ENCODE measurements at places on chromosomes 6 and 20. TPM values are rescaled to one million over a fixed set of nuclear protein-coding genes. Genes with fewer than 3 reads are reported as not detected.
A peak's percentile ranks its signal among the peaks of the same experiment; 100 is the strongest.

The FNDC1 gene
- not detected for total RNA-seq

The ANGPT4 gene
- not detected for total RNA-seq

DNA sequence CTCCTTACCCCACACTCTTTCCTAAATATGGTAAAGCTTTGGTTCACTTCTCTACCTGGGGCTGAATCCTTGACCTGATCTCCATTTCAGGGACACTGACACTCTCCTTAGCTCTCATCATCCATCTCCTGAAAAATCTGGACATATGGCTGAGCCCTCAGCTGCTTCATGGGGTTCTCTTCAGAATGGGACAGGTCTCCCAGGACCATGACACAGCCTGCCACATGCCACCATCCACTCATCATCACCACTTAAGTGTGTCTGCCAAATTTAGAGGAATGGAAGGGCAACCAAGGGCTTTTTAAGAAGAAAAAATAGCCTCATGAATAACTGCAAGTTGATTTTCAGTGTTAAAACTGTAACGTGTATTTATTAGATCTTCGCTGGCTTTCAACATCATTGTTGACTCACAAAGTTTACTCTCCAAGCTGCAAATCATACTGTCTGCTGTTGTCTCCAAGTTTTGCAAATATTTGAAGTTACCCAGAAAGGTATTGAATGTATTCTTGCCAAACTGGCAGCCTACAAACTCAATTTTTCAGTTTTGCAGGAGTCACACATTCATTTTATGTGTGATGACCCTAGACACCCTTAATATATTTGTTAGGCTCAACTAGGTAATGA lies 41.1 kb downstream of the HS3ST5 start:
- no peaks in the 10 kb centered on the region for H3K4me1 ChIP-seq
- no peak overlapping the region for H3K27ac ChIP-seq
- DNase-seq: no peak

GRCh38 chr6:41470029-41470330 lies 76.2 kb upstream of the FOXP4 start:
- peaks cover 86% of the 10 kb centered on the region for H3K27me3 ChIP-seq
- DNase-seq: no peak
- peak overlapping the region; percentile 48 for H3K27ac ChIP-seq
- peak overlapping the region; percentile 83 for H3K4me3 ChIP-seq

- peaks cover 2% of the 10 kb centered on the region for H3K4me1 ChIP-seq
- H3K27ac ChIP-seq: peak overlapping the region; percentile 27
- no peak overlapping the region for H3K4me3 ChIP-seq
- DNase-seq: no peak
- peaks cover 47% of the 10 kb centered on the region for H3K27me3 ChIP-seq
- peaks cover 10% of the 10 kb centered on the region for H3K36me3 ChIP-seq
Observed at GRCh38 chr20:2373098-2373497, 7.6 kb upstream of the TGM6 start.

DNA sequence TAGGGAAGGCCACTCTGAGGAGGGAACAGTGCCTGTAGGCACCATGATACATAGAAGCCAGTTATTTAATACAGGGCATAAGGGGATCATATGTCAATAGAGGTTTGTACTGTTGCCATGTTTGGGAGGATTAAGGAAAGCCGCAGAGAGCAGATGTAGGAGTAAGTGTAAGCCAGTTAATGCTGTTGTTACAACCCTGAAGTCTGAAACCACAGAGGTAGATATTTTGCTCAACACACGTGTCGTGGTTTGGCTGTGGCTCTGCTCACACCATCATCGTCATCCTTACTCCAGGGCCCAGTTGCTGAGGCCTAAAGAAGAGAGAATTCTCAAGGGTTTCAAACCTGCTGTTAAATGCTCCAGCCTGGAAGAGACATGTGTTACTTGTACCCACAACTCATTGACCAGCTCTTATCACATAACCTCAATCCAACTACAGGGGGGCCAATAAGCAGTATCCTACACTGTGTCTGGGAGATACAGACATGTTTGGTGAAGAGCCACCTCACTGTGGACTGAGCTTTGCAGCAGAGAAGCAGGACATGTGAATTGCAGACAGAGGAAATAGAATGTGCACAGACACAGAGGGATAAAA lies 31.0 kb upstream of the PSMF1 start:
- H3K36me3 ChIP-seq: peaks cover under 1% of the 10 kb centered on the region
- H3K4me1 ChIP-seq: no peaks in the 10 kb centered on the region
- H3K27me3 ChIP-seq: no peaks in the 10 kb centered on the region
- H3K4me3 ChIP-seq: no peak overlapping the region

DNA sequence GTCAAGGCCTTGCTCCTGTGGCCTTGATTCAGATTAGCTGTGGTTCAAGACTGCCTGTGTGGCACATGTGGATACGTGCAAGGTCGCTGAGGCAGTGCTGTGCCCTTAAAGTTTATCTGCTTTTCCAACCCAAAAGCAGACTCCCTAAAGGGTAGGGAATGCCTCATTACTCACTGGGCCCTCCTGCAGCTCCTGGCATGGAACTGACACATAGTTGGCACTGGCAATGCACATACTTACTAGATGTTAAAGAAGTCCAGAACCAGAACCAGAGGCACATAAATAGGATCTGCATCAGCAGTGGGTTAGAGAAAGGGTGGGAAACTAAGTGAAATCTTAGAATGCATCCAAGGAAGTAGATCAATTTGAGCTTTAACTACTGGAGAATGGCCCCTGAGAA lies 90.6 kb upstream of the MLN start:
- peaks cover 15% of the 10 kb centered on the region for H3K4me1 ChIP-seq
- H3K27me3 ChIP-seq: peaks cover 18% of the 10 kb centered on the region
- no peak overlapping the region for H3K4me3 ChIP-seq
- no peak overlapping the region for H3K27ac ChIP-seq
- no peaks in the 10 kb centered on the region for H3K36me3 ChIP-seq

DNA sequence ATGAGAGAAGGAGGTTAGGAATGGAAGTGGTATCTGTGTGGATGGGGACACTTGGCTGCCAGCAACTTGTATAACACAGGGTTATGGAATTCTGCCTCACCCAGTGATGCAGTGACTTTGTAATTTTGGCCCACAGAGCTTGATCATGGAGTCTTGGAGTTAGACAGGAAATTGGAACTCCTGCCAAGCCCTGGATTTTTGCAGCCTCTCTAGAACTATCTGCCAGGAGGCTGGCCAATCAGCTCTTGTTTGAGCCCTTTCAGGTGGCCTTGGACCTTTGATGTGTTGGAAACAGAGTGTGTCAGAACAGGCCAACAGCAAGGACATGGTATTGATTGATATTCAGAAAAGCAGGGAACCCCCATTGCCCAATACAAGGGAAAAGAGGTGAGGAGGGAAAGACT lies 157.7 kb upstream of the GGTLC1 start:
- no peak for DNase-seq
- peaks cover 2% of the 10 kb centered on the region for H3K36me3 ChIP-seq
- H3K27me3 ChIP-seq: peaks cover 31% of the 10 kb centered on the region
- H3K27ac ChIP-seq: no peak overlapping the region
- H3K4me3 ChIP-seq: no peak overlapping the region

The APCDD1L gene
- not detected for total RNA-seq

DNA sequence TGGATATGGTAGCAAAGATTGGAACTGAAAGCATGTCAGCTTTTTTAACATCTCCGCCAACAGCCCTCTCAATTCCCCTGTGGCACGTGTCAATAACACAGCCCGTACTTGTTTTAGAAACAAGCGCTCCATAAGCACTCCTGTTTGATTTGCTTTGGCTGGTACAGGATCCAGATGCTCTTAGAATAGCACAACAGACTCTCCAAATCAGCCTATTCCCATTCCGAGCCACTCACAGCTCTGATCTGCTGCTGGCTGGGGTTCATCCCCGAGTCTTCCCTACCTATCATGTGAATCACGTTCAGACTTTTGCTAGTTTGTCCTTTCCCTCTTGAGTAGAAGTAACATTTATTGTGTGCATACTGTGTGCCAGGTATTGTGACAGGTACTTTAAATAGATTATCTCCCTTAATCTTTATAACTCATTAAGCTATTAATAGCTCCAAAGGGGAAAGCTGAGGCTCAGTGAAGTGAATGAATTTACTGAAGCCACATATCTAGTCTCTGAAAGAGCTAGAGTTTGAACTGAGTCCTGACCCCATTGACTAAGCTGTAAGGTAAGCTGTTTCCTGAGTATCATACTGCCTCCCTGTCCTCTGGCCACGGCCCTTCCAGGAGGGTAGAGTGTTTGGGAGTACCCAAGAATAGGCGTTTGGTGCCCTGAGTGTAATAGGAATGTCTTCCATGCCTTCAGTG lies 46.7 kb downstream of the RALY start:
- H3K27me3 ChIP-seq: no peaks in the 10 kb centered on the region
- H3K27ac ChIP-seq: peak overlapping the region; percentile 6
- H3K4me1 ChIP-seq: peaks cover 72% of the 10 kb centered on the region
- no peak for DNase-seq
- no peak overlapping the region for H3K4me3 ChIP-seq
- peaks cover 6% of the 10 kb centered on the region for H3K36me3 ChIP-seq

GRCh38 chr6:110689275-110689935 lies 125.9 kb downstream of the CDK19 start:
- DNase-seq: no peak
- no peaks in the 10 kb centered on the region for H3K36me3 ChIP-seq
- H3K27me3 ChIP-seq: no peaks in the 10 kb centered on the region
- peak overlapping the region; percentile 70 for H3K27ac ChIP-seq
- H3K4me3 ChIP-seq: no peak overlapping the region

- no peak for DNase-seq
- peaks cover 8% of the 10 kb centered on the region for H3K36me3 ChIP-seq
- peak overlapping the region; percentile 47 for H3K27ac ChIP-seq
- peaks cover 2% of the 10 kb centered on the region for H3K4me1 ChIP-seq
- no peak overlapping the region for H3K4me3 ChIP-seq
Observed at GRCh38 chr20:62176866-62177265, 6.0 kb upstream of the MTG2 start.

DNA sequence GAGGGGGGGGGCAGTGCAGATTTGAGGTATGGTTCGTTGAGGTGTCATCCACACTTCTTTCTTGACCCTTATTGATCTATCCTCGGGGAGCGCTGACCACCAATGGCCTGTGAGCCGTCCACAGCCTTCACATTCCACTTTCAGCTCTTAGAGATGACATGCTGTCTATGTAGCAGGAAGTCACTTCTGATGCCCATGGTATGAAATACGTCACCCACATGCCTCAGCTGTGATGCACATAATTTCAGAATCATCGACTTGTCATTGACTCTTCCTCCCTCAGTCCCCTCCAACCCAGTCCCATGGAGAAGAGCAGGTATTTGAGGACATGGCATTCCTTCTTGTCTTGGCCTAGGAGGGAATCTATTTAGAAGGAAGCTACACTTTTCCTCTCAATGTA lies 4.7 kb upstream of the ADGRF5 start:
- H3K27me3 ChIP-seq: peaks cover 8% of the 10 kb centered on the region
- H3K27ac ChIP-seq: no peak overlapping the region
- no peaks in the 10 kb centered on the region for H3K36me3 ChIP-seq
- H3K4me3 ChIP-seq: no peak overlapping the region

- H3K4me1 ChIP-seq: no peaks in the 10 kb centered on the region
- no peak overlapping the region for H3K27ac ChIP-seq
- no peaks in the 10 kb centered on the region for H3K36me3 ChIP-seq
- H3K27me3 ChIP-seq: no peaks in the 10 kb centered on the region
- DNase-seq: no peak
- H3K4me3 ChIP-seq: no peak overlapping the region
Observed at GRCh38 chr20:53773792-53774401, 180.3 kb upstream of the ZNF217 start.

GRCh38 chr6:9417400-9417799 lies 982.1 kb upstream of the SLC35B3 start:
- H3K27ac ChIP-seq: no peak overlapping the region
- no peaks in the 10 kb centered on the region for H3K27me3 ChIP-seq
- H3K4me1 ChIP-seq: no peaks in the 10 kb centered on the region
- no peak for DNase-seq

The EMILIN3 gene
- not detected for total RNA-seq

The CLIC5 gene
- total RNA-seq: 7.2 TPM

The FAM83D gene
- total RNA-seq: 2.1 TPM

- H3K4me1 ChIP-seq: peaks cover 28% of the 10 kb centered on the region
- no peak for DNase-seq
- peaks cover 29% of the 10 kb centered on the region for H3K36me3 ChIP-seq
- H3K4me3 ChIP-seq: no peak overlapping the region
- H3K27ac ChIP-seq: peak overlapping the region; percentile 63
Observed at GRCh38 chr6:41098366-41098765, 25.6 kb downstream of the NFYA start.

The BPIFB1 gene
- total RNA-seq: not detected

The HDAC2 gene
- 38.4 TPM for total RNA-seq

DNA sequence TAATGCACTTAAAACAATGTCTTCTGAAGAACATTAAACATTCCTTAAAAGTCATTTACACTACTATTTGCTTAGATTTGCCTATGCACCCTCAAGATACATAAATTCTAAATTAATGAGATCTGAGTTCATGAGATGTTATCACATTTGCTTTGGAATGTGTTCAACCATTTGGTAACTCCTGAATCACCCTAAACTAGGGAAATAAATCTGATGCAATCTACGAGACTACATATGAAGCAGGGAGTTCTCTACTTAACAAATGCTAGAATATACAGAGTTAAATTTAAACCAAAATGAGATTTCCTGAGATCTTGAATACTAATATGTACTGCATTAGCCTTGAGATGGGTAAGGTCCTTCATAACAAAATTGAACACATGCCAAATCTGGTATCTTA lies 170.1 kb downstream of the CLIC5 start:
- H3K27ac ChIP-seq: no peak overlapping the region
- no peak overlapping the region for H3K4me3 ChIP-seq
- DNase-seq: no peak
- H3K27me3 ChIP-seq: peaks cover 9% of the 10 kb centered on the region

DNA sequence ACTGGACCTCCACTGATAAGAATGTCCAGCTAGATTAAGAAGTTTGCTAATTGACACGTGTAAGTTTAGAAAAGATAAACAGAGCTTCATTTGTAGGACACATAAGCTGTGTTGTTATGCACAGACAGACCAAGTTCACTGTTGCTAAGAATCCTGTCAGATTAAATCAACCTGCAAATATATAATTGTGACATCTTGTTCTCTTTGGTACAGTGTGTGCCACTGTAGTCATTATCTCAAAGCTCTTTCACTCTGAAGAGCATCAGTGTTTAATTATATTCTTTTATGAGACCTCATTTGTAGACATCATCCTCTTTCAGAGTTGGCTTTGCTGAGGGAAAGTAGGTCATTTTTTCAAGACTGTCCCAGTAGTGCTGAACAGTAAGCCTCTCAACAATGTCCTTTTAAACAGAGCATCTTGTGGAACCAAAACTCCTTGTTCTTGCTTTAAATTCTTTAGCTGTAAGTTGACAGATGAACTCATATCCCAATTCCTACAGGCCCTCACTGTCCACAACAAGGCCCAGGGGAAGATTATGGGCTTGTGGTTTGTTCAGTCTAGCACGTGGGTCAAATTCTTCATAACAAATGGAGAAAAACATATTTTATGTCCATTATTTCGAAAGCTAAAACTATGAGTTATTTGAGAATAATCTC lies 252.4 kb downstream of the HDGFL1 start:
- H3K4me1 ChIP-seq: no peaks in the 10 kb centered on the region
- no peak for DNase-seq
- no peaks in the 10 kb centered on the region for H3K27me3 ChIP-seq

Measured in T-helper 17 cell (primary cell).